ENCODE measurements at places on chromosomes 5 and 9.

DNA sequence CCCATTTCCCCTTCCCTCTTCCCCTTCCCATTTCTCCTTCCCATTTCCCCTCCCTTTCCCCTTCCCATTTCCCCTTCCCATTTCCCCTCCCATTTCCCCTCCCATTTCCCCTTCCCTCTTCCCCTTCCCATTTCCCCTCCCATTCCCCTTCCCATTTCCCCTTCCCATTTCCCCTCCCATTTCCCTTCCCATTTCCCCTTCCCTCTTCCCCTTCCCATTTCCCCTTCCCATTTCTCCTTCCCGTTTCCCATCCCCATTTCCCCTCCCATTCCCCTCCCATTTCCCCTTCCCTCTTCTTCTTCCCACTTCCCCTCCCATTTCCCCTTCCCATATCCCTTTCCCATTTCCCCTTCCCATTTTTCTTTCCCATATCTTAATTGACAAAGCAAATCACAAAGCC lies 109.0 kb downstream of the OLFM1 start:
- no peak for DNase-seq

DNA sequence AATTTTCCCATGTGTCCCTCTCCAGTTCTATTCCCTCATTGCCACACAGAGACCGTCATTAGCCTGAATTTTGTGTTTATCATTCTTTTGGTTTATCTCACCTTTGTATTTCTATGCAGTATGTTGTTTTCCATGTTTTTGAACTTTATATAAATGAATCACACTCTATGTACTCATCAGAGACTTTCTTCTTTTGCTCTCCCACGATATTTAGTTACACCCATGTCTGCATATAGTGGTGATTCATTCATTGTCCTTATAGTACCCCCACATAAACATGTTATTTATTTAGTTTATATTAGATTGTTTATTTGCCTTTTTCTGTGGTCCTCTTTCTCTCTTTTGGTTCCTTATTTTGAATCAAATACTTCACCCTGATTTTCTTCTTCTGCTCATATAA lies 199.7 kb downstream of the FSTL4 start:
- no peak for DNase-seq

DNA sequence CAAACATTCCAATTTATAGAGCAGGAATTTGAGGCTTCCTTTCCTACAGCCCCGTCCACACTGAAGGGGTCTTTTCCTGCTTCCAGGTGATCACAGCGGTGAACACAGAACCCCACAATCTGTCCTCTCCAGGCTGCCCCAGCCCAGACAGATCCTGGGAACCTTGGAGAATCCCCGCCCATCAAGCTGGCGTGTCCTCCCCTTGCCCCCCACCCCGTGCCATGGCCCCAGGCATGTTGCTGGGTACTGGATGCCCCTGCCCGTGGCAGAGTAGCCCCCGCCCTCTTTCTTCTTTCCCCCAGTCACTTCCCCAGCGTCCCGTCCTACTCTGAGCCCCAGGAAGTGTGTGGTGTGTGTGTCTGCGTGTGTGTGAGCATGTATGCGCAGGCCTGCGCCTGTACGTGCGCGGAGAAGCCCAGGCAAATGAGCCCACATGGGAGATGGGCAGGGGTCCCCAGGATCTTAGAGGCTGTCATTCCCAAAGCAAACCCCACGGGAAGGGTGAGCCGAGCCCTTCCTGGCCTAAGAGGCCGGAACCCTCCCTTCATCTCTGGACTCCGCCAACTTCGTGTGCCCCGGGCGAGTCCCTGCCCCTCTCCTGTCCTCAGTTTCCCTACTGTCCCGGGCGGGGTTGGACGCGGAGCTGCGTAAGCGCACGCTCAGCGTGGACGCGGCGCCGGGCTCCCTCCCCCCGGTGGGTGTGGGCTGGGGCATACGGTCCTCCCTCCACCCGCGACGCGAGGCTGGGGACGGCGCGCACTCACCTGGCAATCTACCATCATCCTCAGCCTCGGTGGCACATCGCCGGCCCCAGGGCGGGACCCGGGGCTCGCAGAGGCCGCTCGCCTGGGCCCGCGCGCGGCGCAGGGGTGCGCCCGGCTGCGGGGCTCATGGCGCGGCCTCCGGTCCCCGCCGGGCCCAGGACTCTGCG lies 15.2 kb downstream of the GBGT1 start:
- DNase-seq: peak; percentile 4

- DNase-seq: no peak
These were observed 1141.1 kb upstream of the ACO1 start for GRCh38 chr9:31243386-31243785.

DNA sequence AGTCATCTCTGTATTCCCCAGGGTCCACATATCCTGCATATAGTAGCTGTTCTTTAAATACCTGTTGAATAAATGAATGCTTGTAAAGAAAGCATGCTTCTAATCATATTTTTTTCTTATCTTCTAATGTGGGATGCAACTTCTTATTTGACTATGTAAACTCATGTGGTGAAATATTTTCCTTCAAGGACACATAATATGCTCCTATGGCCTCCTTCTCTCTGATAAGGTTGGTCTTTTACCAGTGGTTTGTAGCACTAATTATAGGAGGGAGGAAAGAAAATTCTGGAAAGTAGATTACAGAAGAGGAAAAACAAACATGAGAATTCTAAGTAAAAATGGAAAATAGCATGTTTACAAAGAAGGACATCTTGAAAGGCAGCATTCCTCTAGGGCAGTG lies 28.6 kb upstream of the C5orf63 start:
- DNase-seq: no peak

GRCh38 chr9:73847536-73847935 lies 649.6 kb upstream of the RORB start:
- DNase-seq: no peak
